CD4-positive, alpha-beta T cell treated with Interleukin-4 for 1 hour (primary cell): ENCODE measurements at places on chromosomes 5 and 9.

DNA sequence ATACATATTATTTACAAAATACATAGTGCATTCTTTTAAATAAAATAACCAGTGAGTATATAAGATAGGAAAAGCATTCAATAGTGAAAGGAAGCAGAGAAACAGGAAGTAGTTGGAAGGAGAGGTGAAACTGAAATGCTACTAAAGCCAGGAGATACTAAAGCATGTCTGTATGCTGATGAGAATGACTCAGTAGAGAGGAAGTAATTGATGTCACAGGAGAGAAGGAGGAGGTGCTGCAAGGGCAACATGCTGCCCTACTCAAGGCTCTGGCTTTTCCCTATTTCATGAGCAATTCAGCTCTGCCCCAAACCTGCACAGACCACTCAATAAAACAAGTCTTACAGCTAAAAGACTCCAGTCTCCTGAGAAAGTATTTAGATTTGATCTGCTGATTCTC, 108.5 kb upstream of the TXNDC8 start:
- DNase-seq = no peak

- no peak for DNase-seq
Observed at GRCh38 chr5:36573438-36573837, 33.0 kb upstream of the SLC1A3 start.

DNA sequence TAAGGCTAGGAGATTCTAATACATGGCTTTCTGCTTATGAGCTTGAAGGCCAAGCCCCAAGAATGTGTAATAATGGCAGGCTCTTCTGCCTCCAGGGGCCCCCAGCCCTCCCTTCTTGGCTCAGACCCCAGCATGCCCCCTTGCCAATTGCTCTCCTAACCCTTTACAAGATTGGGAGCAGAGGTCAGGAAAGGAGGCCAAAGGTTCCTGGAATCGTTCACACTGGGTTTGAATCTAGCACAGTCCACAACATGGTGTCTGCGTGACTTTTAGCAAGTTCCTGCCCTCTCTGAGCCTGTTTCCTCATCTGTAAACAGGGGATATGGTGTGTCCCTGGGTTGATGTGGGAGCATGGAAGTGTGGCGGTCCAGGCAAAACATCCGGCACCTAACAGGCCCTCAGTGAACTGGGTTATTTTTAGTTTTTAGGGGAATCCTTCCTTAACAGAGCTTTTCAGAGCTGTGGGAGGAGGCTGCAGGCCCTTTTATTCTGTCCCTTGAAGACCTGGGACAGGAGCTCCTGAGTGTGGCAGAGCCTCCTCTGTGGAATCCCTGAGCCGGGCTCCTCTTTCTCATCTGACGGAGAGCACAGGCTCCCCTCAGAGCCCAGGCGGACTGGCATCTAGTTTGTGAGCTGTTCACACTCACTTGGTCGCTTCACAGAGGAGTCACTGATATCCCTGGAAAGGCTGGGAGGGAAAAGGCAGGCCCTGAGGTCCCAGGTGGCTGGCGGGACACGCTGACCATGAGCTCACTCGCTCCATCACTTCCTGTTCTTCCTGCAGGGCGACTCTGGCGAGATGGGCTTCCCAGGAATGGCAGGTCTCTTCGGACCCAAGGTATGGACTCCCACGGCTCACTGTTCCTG, 23.4 kb upstream of the ORM1 start:
- peak; percentile 6 for DNase-seq

GRCh38 chr9:133453651-133454050, 6.1 kb upstream of the CACFD1 start:
- DNase-seq = no peak

DNA sequence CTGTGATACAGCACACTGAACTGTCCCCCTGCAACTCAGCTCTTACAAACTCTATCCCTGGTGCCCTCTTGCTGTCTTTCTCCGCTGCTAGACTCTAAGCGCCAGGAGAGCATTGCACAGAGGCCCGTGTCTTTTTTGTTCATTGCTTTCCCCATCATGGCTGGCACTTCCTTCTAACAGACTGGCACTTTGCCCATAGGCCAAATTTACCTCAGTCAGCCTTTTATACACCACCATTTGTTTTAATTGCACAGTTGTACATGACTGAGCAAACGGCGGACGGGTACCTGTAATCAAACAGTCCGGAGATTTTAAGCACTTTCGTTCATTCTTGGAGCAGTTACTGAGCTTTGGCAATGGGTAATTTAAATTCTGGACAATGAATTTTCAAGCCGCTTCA, 102.2 kb upstream of the CLINT1 start:
- DNase-seq = no peak

DNA sequence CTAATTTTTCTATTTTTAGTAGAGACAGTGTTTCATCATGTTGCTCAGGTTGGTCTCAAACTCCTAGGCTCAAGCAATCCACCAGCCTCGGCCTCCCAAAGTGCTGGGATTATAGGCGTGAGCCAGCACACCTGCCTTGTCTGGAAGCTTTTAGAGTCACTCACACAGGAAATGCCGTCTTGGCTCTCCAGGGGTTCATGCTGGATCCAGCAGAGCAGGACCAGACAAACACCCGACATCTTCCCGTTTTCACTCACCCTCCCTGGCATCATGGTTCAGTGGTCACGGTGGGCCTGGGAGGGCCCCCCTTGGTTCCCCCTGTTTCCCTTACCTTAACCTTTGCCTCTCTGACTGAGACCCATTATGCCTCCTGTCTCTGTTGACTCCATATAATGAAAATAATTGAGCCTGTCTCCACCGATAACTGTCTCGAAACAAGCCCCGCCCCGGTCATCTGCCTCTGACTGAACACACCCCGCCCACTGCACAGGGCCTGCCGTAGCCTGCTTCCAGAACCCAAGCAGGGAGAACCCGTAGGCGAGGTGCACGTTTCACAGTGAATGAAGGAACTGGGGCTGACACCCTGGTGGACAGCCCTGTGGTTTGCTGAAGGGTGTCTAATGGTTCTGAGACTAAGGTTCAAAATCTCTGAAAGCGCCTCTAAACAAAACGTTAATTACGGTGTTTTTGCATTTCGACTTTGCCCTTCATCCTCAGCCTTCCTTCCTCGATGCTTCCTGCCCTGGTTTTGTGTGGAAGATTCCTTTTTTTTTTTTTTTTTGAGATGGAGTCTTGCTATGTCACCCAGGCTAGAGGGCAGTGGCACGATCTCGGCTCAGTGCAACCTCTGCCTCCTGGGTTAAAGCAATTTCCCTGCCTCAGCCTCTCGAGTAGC, 39.7 kb upstream of the SPRY4 start:
- no peak for DNase-seq

DNA sequence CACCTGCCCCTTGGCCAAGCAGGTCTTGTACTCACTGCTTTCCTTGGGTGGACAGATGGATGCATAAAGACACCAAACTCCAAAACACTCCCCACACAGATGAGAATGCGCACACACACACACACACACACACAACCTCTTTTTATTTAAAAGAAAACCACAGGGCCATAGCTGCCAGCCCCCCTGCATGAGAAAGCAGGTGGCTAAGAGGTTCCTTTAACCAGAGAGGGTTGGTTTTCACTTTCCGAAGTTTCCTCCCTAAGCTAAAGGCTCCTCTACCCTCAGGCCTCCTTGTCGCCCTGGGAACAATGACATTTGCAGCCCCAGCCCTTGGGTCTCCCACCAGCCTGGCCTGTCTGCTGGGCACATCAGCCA, 11.1 kb downstream of the NR5A1 start:
- no peak for DNase-seq

- DNase-seq = no peak
Observed at GRCh38 chr9:33350310-33350709, 52.1 kb downstream of the AQP7 start.

DNA sequence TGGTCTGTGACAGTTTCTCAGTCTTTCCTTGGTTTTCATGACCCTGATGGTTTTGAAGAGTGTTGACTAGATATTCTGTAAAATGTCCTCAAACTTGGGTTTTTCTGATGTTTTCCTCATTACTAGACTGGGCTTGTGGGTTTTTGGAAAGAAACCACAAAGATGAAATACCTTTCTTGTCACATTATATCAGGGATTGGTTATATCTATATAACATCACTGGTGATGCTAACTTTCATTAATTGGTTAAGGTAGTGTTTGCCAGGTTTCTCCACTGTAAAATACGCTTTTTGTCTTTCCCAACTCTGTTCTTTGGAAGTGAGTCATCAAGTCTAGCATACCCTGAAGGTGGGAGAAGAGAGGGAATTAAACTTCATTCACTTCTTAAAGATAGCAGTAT, 3.3 kb upstream of the IL31RA start:
- DNase-seq = no peak

DNA sequence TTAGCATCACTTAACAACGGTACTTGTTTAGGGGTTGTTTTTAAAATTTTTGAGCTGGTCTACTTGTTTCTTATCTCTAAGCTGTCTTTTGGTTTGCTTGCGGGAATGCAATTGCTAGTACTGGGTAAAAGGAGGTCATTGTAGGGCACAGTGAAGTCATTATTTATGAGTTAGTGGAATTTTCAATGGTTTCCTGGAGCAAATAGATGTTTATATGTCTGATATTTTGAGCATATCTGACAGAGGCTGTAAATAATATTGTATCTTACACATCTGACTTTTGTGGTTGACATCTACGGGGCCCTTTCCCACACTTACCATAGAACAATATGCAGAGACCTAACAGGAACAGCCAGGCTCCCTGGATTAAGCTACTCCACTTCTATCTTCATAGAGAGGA, 90.4 kb upstream of the IL6ST start:
- DNase-seq = no peak

DNA sequence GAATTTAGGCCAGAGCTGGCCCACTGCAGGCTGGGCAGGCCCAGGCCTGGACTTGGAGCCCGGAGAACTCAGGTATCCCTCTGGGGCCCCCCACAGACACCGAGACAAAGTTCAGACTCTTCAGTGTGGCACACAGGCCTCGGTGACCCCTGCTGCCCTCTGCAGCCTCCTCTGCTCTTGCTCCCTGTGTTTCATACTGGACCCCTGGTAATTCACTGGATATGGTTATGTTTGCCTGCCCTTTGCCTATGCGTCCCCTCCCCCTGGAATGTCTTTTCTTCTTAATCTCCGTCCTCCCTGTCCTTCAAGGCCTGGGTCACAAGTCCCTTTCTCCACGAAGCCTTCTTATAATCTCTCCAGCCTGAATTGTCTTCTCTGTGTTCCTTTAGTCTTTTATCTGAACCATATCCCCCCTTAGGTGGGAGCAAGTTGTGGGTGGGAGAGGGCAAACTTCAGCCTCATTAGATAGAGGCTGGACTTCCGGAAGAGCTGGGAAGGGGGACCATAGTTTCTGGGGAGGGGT, 30.1 kb downstream of the GSN start:
- no peak for DNase-seq

DNA sequence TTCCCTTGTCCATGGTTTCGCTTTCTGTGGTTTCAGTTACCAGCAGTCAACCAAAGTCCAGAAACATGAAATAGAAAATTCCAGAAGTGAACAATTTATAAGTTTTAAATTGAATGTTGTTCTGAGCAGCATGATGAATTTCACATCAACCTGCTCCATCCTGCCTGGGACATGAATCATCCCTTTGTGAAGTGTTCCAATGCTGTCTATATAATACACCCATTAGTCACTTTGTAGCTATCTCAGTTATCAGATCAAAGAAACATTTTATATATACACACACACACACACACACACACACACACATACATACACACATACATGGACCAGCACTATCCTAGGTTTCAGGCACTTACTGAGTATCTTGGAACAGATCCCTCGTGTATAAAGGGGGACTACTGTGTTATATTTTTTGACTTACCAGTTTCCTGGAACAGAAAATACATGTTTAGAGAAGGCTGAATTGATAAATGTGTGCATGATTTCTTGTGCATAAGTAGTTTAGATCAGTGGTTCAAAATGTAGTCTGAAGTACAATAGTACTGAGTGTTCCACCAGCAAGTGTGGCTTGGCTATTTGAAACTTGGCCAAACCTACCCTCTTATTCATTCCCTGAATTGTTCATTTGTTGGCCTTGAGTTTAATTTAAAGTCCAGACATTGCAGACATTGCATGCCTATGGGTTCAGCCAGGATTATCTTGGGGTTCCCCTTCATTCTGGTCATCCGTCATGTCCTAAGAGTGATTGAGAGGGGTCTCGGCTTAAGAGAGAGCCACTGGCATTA, 510.0 kb downstream of the GADD45G start:
- no peak for DNase-seq

GRCh38 chr5:169431386-169431785, 130.4 kb upstream of the SLIT3 start:
- no peak for DNase-seq
